ENCODE measurements at places on chromosomes 5 and 9.
A peak's percentile ranks its signal among the peaks of the same experiment; 100 is the strongest.

GRCh38 chr5:150499437-150499956 is 8.4 kb upstream of the NDST1 start:
- DNase-seq: no peak

DNA sequence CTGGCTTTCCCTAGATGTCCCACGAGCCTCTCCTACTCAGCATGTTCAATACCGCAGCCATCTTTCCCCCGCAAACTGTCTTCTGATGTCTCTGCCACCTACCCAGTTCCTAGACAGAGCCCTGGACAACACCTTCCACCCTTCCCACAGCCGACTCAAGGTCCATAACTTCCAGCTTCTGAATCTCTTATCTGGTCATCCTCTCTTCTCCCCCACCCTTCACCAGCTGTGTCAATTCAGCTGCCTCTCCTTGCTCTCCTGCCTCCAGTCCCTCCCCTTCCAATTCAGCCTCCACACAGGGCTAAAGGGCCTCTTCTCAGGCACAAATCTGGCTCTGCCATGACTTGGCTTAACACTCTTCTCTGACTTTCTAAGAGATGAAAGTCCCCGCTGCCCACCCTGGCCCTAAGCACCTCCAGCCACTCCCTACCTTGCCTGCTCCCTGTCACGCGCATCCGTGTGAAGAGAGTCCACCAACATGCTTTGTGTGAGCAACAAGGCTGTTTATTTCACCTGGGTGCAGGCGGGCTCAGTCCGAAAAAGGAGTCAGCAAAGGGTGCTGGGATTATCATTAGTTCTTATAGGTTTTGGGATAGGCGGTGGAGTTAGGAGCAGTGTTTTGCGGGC is 25.2 kb downstream of the AQP7 start:
- DNase-seq: no peak

GRCh38 chr5:151463137-151464029 is 16.0 kb downstream of the SLC36A1 start:
- no peak for DNase-seq

GRCh38 chr5:96121364-96121763 is 159.7 kb upstream of the ELL2 start:
- DNase-seq: no peak

GRCh38 chr5:165130656-165131055 is 1625.2 kb downstream of the MAT2B start:
- no peak for DNase-seq

DNA sequence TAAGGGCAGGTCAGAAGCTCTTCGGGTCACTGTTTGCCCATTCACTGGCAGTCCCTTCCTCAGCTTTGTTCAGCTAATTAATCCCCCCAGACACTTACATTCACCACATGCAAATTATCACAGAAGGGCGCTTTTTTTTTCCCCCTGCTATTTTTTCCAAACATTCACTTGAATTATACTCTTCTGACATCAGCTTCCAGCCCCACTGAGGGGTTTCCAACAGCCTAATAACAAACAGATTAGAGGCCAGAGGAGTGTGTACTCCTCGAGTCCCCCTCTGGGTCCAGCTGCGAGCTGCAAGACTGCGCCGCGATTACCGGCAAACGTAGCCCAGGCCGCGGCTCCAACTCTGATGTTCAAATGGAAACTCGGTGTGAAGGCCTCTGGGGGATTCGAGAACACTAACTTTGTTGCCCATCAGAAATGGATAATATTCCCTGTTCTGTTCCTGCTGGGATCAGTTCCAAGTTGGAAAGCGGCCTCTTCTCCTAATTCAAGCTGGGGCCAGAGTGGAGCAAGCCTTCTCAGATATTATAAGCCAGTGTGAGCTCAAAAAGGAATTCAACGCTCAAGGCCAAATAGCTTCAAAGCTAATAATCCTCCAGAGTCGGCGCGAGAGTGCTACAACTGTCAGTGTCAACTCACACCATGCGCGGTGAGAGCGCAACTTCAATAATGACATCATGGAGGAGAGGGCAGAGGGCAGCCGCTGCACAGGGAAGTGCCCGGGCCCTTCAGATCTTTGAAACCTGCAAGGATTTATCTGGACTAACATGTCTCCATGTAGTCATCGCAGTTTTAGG is 560.8 kb downstream of the BNC2 start:
- no peak for DNase-seq

GRCh38 chr9:16753256-16753655 is 117.2 kb downstream of the BNC2 start:
- DNase-seq: no peak

DNA sequence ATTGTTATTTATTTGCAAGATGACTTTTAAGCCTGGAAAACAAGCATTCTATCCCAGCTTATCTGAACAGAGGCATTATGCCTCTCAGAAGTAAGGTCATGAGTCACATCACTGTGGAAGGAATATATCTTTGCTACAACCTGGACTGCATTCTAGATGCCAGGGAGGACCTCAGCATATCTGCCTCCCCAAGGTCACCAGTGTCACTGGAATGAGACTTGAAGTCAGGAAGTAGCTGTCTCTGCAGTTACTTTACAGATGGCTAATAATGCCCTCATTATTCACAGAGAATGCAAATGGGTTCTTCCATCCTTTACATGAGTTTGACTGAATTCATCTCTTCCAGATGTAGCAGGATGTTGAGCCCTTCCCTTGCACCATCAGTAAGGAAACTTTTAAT is 4.4 kb upstream of the FAM13B start:
- DNase-seq: no peak

- no peak for DNase-seq
These were observed 64.4 kb downstream of the PPARGC1B start for GRCh38 chr5:149794487-149794971.

DNA sequence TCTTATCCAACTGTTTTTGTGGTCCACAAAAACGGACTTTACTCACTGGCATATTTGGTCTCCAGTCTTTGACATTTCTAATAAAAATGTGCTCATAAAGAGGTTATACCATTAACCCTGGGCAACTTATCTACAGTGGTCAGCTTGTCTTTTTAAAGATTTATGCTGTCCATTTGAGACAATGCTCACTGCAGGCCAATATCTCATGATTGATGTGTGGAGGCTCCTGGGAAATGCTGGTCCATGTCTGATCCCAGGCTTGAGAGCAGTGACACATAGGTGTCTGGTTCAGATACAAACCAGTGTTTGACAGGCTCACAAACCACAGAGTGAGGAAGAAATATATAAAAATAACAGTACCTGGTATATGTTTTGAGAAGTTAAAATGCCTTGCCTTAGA is 180.7 kb downstream of the TARS1 start:
- no peak for DNase-seq

GRCh38 chr5:56011835-56012234 is 17.1 kb upstream of the IL6ST start:
- peak; percentile 40 for DNase-seq

GRCh38 chr9:8955315-8955714 is 1155.7 kb upstream of the DMAC1 start:
- DNase-seq: no peak

DNA sequence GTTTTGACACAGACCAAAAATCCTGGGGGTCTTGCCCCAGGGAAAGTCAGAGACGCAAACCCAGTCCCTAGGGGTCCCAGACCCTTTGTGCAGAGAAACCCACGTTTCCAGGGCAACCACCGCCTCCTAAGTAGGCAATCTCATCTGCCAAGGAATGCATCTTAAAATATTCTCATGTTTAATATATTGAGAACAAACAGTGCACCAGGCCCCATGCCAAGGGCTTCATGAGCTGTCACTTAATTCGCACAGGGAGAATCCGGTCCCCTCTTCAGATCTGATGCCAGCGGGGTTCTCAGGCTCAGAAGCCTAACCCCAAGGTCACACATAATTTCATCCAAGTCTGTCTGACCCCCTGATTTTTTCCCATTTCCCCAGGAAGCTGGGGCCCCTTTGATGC is 28.8 kb downstream of the CPLX2 start:
- DNase-seq: no peak

DNA sequence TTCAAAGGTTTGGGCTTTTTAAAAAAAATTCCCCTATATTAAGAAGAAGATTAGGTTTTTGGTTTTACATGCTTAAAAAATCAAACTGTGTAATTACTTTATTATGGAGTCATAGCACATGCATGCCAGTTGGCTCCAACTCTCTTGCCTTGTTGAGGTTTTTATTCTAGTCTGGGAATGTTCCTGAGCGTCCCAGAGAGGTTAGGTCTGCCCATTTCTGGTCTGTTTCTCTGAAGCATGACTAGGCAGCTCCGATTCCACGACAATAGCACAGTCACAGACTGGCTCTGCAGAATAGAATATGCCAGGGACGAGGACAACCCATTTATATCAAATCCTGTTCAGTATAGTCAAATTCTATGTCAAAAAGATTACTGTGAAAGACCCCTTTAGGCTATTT is 217.0 kb downstream of the PCSK5 start:
- no peak for DNase-seq

- DNase-seq: no peak
These were observed 31.6 kb upstream of the SPZ1 start for GRCh38 chr5:80288177-80288576.

DNA sequence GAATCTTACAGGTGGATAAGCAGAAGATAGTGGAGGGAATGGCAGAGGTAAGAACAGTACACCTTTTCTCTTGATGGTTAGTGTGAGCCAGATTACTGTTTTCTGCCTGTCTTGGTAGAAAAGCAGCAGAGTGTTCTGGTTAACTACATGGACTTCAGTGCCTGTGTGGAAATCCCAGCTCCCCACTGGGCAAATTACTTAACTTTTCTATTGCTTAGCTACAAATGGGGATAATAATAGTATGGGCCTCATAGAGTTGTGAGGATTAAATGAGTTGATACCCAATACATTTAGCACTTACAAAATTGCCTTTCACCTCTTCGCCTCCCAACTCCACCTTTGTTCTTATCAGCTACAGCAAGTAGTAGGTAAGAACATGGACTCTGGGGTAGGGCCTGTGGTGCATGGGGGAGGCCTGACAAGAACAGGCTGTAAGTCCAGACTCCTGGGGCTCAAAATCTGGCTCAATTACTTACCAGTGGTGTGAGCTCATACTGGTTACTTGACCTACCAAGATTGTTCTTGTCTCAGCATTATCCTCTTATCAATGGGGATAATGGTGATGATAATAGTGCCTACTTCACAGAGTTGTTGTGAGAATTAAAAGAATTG is 125.1 kb downstream of the LIFR start:
- no peak for DNase-seq

DNA sequence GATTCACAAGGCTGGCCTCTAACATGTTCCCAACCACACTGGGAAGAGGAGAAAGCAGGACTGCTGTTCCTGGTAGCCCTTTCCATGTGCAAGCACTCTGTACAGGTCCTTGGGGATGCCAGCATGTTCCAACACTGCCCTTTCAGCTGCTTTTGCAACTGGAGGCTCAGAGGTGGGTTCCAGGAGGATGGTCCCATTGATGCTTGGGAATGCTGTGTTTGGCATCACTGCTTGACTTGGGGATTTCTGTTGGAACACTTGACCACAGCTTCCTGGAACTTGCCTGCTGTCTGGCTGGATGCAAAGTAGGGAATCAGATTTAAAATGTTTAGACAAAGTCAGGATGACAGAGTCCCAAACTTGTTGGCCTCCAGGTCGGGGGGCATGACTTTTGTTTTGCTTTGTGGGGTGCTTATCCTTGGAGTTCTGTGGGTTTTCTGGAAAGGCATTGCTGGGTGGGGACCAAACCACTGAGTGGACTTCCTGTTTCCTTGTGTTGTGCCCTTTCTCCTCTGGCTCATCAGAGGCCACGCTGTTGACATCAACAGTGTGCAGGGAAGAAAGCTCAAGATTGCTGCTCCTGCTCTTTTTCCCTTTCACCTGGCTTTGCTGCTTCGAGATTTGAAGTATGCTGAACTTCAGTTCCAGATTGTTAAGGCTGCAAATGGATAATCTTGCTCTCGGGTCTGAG is 148.5 kb upstream of the RPS23 start:
- DNase-seq: no peak

DNA sequence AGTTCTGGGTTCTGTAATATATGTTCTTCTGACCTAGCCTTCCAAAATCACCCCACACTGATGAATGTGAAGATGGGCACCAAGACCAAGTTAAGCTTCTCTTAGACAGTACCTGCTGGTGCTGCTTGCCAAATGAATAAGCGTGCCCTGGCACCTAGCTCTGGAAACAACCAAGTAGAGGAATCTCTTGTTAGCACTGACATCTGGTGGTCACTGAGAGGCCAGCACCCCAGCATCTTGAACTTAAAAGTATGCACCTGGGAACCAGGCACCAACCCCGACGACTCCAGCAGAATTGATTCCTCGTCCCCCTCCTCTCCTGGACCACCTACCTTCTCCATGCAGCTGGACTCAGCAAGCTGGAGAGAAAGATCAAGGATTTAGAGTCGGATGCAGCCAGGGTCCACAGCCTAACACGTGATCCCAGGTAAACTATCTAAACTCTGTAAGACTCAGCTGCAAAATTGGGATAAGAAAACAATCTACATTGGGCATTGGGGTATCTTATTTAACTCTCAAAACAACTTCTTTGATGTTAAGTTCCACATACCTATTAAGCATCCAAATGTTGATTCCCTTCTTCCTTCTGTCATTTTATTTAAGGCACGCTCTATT is 89.8 kb downstream of the SLC1A3 start:
- DNase-seq: peak; percentile 40

DNA sequence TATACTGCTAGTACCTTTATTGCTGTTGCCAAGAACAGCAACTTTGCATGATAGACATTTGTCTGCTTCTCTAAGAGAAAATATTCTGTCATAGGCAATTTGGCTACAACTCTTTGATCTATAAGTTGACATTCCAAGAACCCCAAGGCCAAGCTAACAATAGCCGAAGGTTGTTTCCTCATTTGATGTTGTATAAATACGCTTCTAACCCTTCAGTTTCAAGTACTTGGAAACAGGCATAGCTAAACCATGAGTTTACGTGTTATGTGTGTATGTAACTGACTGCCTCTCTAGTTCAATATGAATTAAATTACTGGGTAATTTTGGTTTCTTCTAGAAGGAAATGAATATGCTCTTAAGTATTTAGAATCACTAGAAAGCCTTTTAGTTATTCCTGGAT is 1034.0 kb downstream of the TLE4 start:
- no peak for DNase-seq

- DNase-seq: no peak
These were observed 318.0 kb downstream of the ACTL7B start for GRCh38 chr9:108537756-108538155.

DNA sequence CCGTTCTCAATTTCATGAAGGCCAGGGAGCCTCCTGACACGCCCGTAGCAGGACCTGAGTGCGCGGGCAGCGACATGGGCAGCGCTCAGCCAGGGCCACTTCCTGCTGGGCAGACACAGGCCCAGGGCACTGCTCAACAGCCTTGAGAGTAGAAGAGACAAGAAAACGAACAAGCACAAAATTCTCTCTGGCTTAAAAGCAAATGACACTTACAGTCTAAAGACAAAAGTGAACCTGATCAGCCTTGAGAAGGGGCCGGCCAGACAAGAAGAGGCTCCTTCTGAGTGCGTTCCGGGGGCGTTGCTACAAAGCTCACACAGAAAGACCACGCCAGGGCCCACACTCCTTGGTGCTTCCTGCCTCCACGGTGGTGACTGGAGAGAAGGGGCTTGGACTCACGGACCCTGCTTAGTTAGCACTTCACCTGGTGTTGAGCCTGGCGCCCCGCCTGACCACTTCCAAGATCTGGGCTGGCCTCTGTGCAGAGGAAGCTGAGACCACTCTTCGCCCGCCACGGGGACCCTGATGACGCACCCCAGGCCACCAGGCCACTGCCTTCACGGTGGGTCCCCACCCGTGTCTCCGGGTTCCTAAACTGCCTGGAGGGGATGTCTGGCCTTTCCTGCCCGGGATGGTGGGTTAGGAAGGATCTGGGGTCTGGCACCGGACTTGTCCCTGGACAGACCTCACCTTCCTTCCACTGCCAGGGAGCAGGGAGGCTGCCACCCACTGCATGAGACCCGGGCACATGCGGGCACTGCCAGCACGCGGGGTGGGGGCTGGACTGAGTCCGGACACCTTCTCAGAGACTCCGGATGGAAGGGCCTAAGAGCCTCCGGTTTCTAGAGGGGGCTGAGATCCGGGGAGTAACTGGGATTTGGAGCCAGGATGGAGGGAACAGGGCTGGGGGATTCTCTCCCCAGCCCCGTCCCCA is 1.3 kb downstream of the SLC12A7 start:
- peak; percentile 26 for DNase-seq

Data from activated naive CD4-positive, alpha-beta T cell treated with anti-CD3 and anti-CD28 coated beads, Interleukin-2, amount 50 U/mL, for 16 hours (primary cell).